ENCODE measurements at places on chromosomes 11 and 22.

GRCh38 chr22:50710221-50710620, 27.8 kb upstream of the ACR start:
- no peak for DNase-seq

DNA sequence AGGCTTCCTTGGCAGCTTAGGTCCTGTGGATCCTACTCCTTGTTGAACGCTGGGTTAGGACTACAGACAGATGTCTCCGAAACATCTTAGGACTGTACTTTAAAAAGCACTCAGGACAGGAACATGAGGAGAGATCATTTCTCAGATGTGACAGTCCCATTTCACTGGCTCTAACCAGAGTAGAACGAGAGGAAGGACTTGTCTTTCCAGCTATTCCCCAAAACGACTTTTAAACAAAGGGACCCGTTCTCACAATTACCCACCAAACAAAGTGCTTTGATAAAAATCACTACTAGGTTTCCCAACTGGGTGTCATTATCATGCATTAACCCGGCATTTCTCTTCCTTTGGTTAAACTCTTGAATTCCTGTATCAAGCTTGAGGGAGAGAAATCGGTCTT, 84.7 kb upstream of the BARX2 start:
- DNase-seq = no peak

GRCh38 chr22:43388420-43388851, 23.4 kb upstream of the MPPED1 start:
- DNase-seq = peak; percentile 61

DNA sequence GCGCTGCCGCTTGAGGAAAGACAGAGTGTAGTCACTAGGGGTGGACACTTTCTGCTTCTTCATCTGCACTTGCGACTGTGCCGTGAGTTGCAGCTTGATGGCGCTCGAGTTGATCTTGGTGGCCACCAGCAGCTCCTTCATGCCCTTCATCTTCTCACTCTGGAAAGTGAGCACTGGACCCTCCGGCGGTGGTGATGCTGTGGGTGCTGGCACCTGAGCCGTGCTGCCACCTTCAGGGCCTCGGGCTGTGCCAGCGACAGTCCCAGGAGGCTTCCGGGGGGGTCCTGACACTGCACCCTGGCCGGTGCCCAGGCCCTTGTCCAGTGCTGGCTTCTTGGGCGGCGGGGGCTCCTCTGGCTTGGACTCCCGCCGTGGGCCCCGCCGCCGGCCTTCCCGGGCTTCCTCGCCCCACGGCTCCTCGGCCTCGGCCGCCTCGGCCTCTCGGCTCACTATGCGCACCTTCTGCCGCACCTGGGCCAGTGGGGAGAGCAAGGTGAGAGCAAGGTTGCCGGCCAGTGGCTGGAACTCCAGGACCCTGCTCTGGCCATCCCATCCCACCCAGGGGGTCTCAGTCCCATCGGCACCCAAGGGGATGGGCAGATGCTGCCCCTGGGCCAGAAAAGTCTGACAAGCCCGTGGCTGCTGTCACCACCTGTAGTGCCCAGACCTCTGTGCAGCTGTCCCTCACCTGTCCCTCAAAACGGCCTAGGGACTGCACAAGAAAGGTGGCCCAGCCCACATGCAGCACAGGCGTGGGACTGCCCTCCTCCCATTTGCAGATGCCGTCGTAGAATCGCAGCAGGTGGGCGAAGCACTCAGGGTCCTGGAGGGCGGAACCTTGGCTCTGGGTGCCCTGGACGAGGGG, 1.6 kb upstream of the MAP4K2 start:
- no peak for DNase-seq
